Esophagus squamous epithelium (tissue), 5 donors: ENCODE measurements at places on chromosomes 4 and X. TPM values are rescaled to one million over a fixed set of nuclear protein-coding genes. Genes with fewer than 3 reads are reported as not detected.

GRCh38 chr4:27270435-27270834, 409.8 kb downstream of the STIM2 start:
- H3K27me3 ChIP-seq = no peaks in the 10 kb centered on the region
- no peaks in the 10 kb centered on the region for H3K36me3 ChIP-seq
- no peak overlapping the region for H3K4me3 ChIP-seq
- H3K27ac ChIP-seq = no peak overlapping the region

- H3K4me3 ChIP-seq = no peak overlapping the region
- H3K27ac ChIP-seq = no peak overlapping the region
- no peaks in the 10 kb centered on the region for H3K4me1 ChIP-seq
Observed at GRCh38 chrX:150715184-150715583, 22.0 kb downstream of the MTMR1 start.

- no peak for DNase-seq
- no peaks in the 10 kb centered on the region for H3K4me1 ChIP-seq
- H3K4me3 ChIP-seq = no peak overlapping the region
- no peaks in the 10 kb centered on the region for H3K27me3 ChIP-seq
- no peak overlapping the region for H3K27ac ChIP-seq
Observed at GRCh38 chr4:115711575-115711974, 598.2 kb upstream of the NDST4 start.

DNA sequence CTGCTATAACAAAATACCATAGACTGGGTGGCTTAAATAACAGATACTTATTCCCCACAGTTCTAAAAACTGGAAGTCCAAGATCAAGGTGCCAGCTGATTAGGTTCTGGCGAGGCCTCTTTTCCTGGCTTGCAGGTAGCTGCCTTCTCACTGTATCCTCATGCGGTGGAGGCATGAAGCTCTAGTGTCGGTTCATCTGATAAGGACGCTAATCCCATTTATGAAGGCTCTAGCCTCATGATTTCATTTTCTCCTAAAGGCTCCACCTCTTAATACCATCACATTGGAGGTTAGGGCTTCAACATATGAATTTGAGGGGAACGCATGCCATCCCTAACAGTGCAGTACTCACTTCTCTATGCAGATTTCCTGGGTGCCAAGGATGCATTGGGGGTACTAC, 57.9 kb upstream of the STIM2 start:
- H3K4me1 ChIP-seq = peaks cover 7% of the 10 kb centered on the region
- H3K36me3 ChIP-seq = no peaks in the 10 kb centered on the region
- H3K27me3 ChIP-seq = no peaks in the 10 kb centered on the region

IL21 gene
- total RNA-seq = not detected

GRCh38 chr4:174826660-174827059, 2.4 kb downstream of the GLRA3 start:
- H3K27ac ChIP-seq = no peak overlapping the region
- peaks cover 5% of the 10 kb centered on the region for H3K4me1 ChIP-seq
- H3K4me3 ChIP-seq = no peak overlapping the region
- no peaks in the 10 kb centered on the region for H3K36me3 ChIP-seq
- no peak for DNase-seq

DNA sequence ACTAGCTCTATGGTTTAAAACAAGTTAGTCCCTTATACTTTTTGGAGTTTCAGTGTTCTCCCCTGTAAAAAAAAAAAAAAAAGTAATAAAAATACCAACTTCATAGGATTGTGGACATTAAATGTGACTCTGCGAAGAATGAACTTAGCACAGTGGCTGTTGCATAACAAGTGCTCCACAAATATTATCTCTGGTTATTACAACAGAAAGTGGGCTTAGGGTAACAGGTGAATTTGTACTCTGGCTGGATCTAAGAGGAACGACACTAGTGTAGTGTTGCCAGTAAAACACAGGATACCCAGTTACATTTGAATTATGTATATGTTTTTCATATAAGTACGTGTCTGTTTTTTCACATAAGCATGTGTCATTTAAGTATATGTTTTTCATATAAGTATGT, 360.3 kb upstream of the CXorf51B start:
- H3K4me1 ChIP-seq = no peaks in the 10 kb centered on the region
- H3K4me3 ChIP-seq = no peak overlapping the region
- H3K36me3 ChIP-seq = no peaks in the 10 kb centered on the region
- H3K27ac ChIP-seq = no peak overlapping the region

MAGEC2 gene
- not detected for total RNA-seq

DNA sequence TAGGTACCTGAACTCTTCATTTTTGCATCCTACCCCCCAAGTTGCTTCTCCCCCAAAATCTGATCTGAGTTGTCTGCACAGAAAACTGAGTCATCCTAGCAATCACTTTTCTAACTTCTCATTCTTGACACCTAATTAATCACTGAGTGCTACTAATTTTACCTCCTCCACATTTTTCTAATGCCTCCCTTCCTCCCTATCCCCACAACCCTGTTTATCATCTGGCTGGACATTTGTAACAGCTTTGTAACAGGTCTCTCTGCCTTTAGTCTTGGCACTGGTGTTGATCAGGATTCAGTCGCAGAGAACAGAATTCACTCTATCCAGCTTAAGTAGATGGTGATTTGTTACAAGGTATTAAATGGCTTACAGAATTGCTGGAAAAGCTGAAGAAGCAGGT, 303.9 kb upstream of the GATB start:
- no peak for DNase-seq
- H3K36me3 ChIP-seq = no peaks in the 10 kb centered on the region
- no peak overlapping the region for H3K4me3 ChIP-seq
- no peaks in the 10 kb centered on the region for H3K27me3 ChIP-seq
- no peak overlapping the region for H3K27ac ChIP-seq
